Neural crest cell (in vitro differentiated cells): ENCODE measurements at places on chromosomes 7 and 10. TPM values are rescaled to one million over a fixed set of nuclear protein-coding genes. Genes with fewer than 3 reads are reported as not detected.

DNA sequence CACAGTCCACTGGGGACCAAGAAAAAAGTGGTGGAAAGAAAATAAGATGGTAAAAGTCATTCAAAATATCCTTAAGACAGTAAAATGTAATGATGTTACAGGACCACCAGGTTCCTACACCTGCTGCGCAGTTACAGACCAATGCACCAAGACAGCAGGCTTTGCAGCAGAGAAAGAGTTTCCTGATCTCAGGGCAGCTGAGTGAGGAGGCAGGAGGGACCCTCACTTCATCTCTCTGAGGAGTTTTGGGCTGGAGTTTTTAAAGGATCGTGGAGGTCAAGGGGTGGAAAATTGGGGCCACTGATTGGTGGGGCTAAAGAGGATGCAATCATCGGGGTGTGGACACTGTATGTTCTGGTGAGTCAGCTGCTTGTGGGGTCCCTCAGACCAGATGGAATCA, 100.0 kb downstream of the BMS1 start:
- no peak for DNase-seq
- H3K36me3 ChIP-seq: peaks cover 3% of the 10 kb centered on the region
- no peaks in the 10 kb centered on the region for H3K27me3 ChIP-seq
- H3K4me1 ChIP-seq: peaks cover 4% of the 10 kb centered on the region
- H3K4me3 ChIP-seq: no peak overlapping the region

DNA sequence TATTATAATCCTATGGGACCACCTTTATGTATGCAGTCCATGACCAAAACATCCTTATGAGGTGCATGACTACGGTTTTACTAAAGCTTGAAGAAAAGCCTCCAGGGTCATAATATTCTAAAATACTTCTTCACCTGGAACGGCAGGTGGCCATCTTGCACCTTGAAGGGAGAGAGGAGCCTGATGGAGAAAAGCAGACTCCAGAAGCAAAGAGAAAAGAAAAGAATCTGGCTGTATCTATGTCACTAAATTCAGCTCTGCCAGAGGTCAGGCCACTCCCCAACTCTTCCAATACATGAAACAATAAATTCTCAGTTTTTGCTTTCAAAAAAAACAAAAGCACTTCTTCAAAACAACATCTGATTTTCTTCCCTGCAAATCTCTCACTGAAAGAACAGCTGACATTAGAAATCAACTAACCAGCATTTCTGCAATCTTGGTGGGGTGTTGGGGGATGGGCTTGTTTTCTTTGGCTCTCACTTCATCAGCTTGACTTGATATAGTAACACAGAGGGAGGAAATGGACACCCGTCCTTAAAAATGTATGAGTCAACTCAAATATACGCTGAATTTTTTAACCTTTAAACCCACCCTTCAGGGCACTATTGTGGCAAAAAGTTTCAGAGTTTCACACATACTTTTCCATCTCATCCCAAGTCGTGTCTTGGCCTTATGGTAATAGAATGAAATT, 21.7 kb downstream of the HIBADH start:
- no peaks in the 10 kb centered on the region for H3K27me3 ChIP-seq
- H3K36me3 ChIP-seq: peaks cover 20% of the 10 kb centered on the region

- no peak overlapping the region for H3K4me3 ChIP-seq
- no peak overlapping the region for H3K27ac ChIP-seq
- peaks cover 2% of the 10 kb centered on the region for H3K36me3 ChIP-seq
- no peak for DNase-seq
- H3K4me1 ChIP-seq: peaks cover 6% of the 10 kb centered on the region
Observed at GRCh38 chr10:15242261-15242840, 73.9 kb upstream of the NMT2 start.

- H3K36me3 ChIP-seq: no peaks in the 10 kb centered on the region
- peaks cover 10% of the 10 kb centered on the region for H3K4me1 ChIP-seq
- no peaks in the 10 kb centered on the region for H3K27me3 ChIP-seq
- no peak for DNase-seq
- H3K4me3 ChIP-seq: no peak overlapping the region
Observed at GRCh38 chr10:75951627-75952026, 520.2 kb downstream of the LRMDA start.

Gene FZD8
- 3.5 and 3.7 TPM in 2 replicates for total RNA-seq

DNA sequence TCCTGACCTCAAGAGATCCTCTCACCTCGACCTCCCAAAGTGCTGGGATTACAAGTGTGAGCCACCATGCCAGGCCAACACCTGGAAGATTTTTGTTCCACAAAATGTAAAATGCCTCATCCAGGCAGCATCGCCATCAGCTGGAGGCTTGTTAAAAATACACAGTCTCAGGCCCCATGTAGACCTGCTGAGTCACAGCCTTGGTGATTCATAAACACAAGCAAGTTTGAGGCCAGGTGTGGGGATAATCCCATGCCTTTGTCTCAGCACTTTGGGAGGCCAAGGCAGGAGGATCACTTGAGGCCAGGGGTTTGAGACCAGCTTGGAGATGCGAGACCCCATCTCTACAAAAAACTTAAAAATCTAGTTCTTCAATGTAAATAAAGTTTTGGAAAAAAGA, 49.1 kb upstream of the FOXK1 start:
- no peak overlapping the region for H3K4me3 ChIP-seq
- DNase-seq: no peak
- no peaks in the 10 kb centered on the region for H3K36me3 ChIP-seq
- H3K4me1 ChIP-seq: peaks cover 9% of the 10 kb centered on the region
- H3K27ac ChIP-seq: no peak overlapping the region
- no peaks in the 10 kb centered on the region for H3K27me3 ChIP-seq

DNA sequence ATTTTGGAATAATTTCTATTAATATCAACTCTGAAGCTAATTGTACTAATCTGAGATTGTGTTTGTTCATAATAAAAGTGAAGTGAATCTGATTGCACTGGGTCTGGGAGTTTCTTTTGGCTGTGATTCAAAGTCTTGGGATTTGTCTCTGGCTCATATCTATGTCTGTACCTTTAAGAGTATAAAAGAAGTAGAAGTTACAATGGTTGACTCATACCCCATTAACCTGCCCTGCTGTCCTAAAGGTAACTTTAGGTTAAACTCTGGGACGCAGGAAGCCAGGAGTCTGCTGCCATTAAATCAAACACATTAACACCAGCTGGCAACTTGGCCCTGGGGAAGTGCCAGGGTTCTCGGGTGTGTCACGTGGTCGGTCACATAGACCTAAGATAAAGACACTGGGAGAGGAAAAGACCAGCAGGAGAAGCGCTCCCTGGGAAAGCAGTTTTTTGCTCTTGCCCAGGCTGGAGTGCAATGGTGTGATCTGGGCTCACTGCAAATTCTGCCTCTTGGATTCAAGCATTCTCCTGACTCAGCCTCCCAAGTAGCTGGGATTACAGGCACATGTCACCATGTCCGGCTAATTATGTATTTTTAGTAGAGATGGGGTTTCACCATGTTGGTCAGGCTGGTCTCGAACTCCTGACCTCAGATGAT, 17.8 kb downstream of the SCD start:
- peaks cover 69% of the 10 kb centered on the region for H3K4me1 ChIP-seq
- peaks cover 39% of the 10 kb centered on the region for H3K36me3 ChIP-seq
- no peak for DNase-seq
- H3K27me3 ChIP-seq: no peaks in the 10 kb centered on the region
